ENCODE measurements at places on chromosomes 6 and 20.
A peak's percentile ranks its signal among the peaks of the same experiment; 100 is the strongest.

GRCh38 chr6:38968702-38969149 is 79.9 kb upstream of the GLP1R start:
- DNase-seq: no peak

- no peak for DNase-seq
Measured at GRCh38 chr20:33407251-33407650, 5.9 kb upstream of the CDK5RAP1 start.

DNA sequence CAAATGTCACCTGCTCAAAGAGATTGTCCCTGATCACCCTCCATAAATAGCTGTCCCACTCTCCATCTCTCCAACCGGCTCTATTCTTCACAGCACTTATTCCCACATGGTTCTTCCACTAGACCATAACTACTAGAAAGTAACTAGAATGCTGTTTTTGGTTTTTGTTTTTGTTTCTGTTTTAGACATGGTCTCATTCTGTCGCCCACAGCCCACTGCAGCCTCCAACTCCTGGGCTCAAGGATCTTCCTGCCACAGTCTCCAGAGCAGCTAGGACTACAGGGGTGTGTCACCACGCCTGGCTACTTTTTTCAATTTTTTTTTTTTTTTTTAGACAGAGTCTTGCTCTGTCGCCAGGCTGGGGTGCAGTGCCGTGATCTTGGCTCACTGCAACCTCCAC is 12.2 kb downstream of the MMP24 start:
- no peak for DNase-seq

DNA sequence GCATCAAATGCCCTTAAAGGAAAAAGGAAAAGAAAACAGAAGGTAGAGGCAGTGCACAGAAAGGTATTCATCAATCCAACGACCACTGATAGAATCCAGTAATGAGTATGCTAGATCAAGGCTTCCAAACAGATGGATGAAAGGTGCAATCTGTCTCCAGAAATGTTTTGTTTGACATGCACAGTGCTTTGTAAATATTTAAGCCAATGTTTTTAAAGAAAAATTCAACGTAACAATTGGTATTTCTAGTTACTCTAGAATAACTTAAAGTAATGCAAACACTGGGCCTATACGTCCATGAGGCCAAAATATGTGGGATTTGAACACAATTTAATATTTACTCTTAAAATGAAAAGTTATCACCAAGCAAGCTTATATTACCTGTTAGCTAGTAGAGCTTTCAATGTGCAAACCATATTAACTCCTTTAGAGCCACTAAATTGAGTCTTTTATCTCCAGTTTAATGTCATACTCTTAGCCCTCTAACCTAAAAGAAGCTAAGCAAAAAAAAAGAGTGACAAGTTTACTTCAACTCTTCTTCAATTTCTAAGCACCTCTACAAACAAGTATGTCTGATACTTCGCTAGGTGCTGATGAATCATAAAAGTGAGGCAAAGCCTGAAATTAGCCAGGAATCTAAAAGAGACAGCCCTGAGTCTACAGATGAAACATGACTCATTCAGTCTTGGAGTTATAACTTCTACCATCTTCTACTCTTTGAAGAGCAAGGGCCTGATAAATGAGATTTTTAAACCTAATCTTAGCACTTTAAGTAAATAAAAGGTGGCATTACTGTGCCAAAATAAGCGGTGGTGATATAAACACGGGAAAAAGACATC is 169.8 kb downstream of the PTPRK start:
- DNase-seq: no peak

- no peak for DNase-seq
Measured at GRCh38 chr6:6655805-6656251, 67.3 kb downstream of the LY86 start.

- DNase-seq: peak; percentile 62
Measured at GRCh38 chr6:53725791-53726575, 60.4 kb upstream of the KLHL31 start.

DNA sequence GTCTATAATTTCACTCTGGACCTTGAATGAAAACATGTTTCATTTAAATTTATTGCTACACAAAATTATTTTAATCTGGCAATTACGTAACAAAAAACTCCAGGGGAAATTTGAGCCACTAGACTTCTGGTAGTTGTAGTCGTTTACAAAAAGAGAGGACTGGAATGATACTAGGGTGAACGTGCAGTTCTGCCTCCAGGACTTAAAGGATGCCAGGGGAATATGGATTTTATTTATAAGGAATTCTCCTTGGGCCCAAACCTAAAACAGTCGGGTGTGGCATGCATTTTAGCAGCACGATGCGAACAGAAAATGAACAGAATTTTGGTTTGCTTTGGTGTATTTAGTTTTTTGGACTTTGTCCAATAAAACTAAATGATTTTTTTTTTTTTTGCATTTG is 76.9 kb downstream of the PRL start:
- DNase-seq: no peak

DNA sequence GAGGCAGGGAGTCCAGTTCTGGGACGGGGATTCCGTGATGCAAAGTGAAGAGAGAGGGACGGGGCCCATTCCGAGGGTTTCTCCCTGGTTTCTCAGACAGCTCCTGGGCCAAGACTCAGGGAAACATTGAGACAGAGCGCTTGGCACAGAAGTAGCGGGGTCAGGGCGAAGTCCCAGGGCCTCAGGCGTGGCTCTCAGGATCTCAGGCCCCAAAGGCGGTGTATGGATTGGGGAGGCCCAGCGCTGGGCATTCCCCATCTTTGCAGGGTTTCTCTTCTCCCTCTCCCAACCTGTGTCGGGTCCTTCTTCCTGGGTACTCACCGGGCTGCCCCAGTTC is 35.9 kb upstream of the HLA-G start:
- no peak for DNase-seq

DNA sequence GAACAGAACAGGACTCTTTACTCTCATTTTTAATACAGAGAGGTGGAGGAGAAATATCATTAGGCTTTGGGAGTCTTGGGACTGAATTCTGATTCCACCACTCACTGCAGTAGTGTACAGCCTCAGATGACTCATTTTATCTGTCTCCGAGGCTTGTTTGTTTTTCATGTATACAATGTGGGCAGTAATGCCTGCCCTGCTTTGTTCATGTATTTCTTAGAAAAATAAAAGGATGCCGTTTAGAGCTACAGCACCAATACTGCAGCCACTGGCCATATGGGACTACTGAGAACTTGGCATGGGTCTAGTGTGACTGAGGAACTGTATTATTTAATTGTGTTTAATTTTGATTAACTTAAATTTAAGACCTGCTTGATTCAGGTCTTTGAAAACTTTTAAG is 41.2 kb upstream of the JAG1 start:
- DNase-seq: no peak

DNA sequence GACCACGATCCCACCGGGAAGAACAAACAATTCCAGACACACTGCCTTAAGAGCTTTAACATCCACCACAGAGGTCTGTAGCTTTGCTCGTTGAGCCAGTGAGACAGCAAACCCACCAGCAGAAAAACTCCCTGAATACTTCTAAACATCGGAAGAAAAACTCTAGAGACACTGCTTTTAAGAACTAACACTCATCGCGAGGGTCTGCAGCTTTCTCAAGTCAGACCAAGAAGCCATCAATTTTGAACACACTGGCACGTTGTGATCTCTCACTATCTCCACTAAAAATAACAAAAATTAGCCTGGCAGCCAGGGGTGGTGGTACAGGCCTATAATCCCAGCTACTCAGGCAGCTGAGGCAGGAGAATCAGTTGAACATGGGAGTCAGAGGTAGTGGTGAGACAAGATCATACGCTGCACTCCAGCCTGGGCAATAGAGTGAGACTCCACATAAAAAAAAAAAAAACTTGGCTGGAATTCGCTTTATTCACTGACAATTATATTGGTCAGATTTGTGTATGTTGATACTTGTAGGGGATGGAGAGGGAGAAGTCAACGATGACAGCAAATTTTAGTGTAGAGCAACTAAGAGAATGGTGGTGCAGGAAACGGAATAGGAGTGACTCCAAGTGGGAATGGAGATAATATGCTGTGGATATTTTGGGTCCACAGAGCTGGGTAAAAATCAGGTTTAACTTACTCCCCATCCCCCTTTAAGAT is 860 bp upstream of the TMEM14C start:
- no peak for DNase-seq

DNA sequence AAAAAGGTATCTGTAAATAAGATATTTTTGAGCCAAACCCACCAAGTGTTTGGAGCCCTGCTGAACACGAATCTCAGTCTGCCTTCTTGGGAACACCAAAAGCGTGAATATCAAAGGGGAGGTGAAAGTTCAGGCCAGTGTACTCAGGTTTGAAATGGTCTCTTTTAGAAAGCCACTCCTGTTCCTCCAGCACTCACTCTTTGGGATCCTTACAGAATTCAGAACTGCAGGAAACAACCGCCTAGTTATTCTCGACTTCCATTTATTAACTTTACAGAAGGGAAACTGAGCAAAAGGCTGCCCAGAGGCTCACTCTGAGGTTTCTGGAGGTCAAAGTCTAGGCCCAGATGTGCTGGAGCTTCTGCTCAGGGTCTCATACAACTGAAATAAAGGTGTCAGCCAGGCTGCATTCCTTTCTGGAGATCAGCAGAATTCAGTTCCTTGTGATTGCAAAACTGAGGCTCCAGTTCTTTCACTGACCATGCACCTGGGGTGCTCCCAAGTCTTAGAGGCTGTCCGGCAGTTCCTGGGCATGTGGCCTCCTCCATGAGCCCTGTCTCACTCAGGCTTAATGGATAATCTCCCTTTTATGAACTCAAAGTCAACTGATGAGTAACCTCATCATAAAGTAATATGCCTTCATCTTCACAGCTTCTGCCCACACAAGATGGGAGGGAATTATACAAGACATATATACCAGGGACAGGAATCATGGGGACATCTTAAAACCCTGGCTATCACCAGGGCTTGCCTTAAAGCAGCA is 65.5 kb upstream of the TNFAIP3 start:
- no peak for DNase-seq

GRCh38 chr6:39361657-39362486 is 39.4 kb upstream of the KCNK16 start:
- peak; percentile 37 for DNase-seq

DNA sequence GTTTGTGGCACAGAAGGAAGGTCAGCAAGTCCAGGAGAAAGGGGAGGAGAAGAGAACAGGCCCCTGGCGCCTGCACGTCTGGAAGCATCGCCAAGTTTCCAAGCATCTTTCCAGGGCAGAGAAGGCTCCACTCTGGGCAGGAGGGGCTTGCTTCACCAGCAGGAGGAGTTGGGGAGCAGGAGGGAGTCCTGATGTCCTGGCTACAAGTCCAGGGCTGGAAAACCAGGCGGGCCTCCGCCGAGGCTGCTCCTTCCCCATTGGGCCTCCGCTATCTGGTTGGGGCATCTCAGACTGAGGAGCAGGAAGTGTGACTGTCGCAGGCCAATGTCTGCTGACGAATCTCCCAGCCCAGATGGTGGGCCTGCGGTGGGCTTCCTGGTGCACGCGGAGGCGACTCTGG is 421.9 kb downstream of the PREX1 start:
- DNase-seq: peak; percentile 11

DNA sequence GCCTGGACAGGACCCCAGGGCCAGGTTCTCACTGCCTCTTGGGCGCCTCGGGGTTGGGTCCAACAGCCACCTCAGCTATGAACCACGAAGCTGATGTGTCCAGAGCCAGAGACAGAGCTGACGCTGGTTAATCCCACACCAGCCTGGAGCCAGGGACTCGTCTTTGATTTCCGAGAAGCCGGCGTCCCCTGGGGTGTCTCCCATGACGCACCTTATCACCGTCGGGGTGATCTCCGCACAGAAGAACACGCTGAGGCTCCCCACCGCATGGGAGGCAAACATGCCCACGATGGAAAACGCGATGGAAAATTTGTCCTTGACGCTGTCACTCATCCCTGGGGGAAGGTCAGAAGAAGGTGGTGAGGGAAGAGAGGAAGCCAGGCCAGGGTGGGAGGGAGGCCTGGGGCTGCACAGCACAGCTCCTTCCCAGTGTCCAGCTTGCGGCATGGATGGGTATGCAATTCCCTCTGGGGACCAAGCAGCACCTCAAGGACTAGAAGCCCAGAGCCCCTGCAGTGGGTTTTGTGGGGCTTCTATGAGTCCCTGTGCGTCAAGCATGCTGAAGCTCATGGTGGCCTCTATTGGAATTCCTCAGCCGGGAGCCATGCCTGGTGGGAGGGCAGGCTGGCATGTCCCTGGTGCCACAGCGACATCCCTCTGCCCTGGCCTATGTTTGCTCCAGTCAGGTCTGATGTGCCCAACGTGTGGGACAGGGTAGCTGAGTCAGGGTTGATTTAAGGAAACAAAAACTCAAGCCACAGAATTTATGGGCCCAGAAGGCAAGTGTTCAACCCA is 25.1 kb downstream of the PSMG4 start:
- no peak for DNase-seq

DNA sequence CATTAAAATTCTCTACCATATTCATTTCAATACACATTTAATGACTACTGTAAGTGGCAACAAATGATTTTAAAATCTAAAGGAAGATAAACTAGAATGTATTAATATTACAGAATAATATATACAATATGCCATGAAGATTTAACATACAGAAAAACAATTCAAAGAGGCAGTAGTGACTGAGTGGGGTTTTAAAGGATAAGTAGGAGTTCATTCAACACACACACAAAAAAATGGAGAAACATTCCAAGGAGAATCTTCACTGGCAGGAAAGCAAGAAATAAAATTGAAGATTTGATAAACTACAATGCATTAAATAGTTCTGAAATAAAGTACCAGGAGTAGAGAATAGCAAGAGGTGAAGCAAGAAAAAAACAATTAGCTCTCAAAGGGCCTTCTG is 215.1 kb downstream of the IBTK start:
- DNase-seq: no peak

DNA sequence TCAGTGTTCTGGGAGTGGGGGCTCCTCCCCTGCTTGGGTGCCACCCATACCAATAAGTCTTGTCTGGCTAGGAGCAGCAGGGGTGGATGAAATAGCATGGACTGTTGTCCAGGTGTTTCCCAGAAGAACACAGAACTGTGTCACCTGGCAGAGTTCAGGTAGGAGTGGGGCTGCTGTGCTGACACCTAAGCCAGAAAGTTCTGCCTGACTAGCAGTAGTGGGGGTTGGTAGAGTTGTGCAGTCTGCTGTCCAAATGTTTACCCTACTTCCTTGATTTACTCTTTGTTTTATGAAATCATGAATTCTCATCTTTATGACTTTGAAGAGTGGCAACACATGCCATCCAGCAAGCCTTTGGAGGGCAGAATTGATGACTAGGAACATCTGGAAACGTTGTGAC is 27.3 kb upstream of the SLC35B3 start:
- no peak for DNase-seq

DNA sequence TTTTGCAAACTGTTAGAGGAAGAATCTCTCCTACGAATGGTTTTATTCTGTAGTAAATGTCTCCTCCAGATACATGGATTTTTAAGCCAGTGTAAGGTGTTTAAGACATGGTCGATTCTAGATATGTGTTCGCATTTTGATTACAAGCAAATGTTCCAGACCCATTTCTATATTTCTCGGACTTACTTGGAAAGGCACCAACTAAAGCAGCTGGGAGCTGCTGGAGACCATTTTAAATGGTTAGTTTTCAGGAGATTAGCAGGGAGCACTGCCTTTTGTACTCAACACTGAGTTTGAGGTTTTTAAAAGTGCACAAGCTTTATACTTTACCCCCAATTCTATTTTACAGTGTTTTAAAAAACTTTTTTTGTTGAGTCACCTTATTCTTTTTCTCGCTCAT is 857.0 kb downstream of the KIF16B start:
- DNase-seq: no peak

- no peak for DNase-seq
Measured at GRCh38 chr6:99905209-99906106, 88.6 kb downstream of the MCHR2 start.

- DNase-seq: no peak
Measured at GRCh38 chr6:105968603-105969333, 117.4 kb upstream of the PRDM1 start.

GRCh38 chr20:48689388-48689787 is 138.4 kb downstream of the PREX1 start:
- no peak for DNase-seq

GRCh38 chr6:154289818-154290508 is 66.6 kb downstream of the IPCEF1 start:
- DNase-seq: no peak

Measured in stimulated activated CD8-positive, alpha-beta memory T cell treated with anti-CD3 and anti-CD28 coated beads, Interleukin-2, amount 100 ng/mL, for 48 hours (primary cell).